Glomerular endothelial cell (primary cell): ENCODE measurements at places on chromosomes 2 and 18. TPM values are rescaled to one million over a fixed set of nuclear protein-coding genes. Genes with fewer than 3 reads are reported as not detected.

DNA sequence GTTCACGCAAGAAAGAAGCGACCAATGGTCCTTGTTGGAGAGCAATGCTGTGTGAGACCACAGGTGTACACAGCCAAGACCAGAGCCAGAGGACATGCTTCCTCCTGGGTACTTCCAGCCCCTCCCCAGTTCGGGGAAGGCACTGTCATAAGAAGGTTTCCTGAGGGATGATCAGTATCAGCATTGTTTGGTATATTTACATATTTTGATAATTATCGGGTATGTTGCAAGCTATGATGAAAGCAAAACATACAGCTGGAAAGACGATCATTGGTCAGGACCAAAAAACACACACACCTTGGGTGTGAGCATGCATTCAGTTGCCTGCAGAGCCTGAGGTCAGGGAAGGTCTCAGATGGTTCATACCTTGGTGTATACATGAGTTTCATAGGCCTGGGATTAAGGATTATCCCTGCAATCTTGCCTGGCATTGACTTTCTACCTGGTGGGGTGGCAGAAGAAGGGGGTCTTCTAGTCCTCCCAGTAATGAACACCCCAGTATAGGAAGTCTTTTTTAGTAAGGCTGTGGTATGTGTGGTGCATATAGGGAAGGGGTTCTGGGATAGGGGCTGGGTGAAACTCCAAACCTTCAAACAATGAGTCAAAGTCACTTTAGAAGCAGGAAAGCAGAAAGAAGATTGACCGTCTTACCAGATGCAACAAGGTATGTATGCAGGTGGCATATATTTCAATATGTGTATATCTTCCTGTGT lies 2.9 kb downstream of the SERPINB2 start:
- DNase-seq = no peak

DNA sequence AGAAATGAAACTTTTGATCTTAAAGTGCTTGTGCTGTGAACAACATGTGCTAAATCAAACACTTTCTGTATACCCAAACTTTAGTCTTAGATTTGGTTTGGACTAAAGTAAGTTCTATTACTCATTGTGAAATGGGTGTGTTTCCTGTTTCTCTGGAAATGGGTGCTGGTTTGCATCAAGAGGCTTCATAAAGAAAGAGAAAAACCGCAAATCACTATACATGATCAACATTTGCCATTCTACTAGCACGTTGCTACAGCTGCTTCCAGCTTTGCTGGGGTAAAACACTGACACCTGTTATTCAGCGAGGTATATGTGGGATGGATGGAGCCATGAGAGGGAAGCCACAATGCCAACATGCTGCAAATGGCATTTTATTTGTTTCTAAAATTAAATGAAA lies 547.0 kb upstream of the ACVR2A start:
- DNase-seq = no peak

DNA sequence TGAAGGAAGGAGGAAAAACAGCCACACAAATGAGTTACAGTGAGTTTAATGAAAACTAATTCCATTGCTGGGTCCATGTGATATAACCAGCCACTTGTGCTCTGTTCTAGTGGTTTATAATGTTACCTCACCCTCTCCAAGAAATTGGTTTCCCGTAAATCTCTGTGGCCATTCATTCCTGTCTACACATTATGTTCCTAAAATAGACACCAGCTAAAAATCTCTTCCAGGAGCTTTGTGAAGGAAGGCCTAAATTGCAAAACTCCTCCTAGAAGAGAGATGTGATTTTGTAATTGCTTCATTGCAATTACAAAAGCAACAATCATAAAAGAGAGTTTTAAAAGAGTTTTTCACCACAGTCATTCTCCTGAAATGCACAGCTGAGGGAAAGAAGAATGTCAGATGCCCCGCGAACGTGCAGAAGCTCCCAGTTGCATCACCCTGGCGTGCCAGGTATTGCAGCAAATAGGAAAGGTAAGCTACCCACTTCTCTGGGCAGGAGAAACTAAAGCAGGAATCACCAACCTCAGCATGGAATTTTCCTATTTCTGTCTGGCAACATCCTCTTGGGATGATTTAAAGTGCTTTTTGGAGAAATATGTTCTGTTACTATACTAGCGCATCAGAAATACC lies 1.7 kb downstream of the SCN1A start:
- no peak for DNase-seq

- DNase-seq = no peak
Observed at GRCh38 chr2:207933396-207934065, 91.8 kb downstream of the PLEKHM3 start.

The SLC38A11 gene
- total RNA-seq = 0.34 TPM in 1 of 2 replicates, not detected in the other
